ENCODE measurements at places on chromosomes 2 and 18.

DNA sequence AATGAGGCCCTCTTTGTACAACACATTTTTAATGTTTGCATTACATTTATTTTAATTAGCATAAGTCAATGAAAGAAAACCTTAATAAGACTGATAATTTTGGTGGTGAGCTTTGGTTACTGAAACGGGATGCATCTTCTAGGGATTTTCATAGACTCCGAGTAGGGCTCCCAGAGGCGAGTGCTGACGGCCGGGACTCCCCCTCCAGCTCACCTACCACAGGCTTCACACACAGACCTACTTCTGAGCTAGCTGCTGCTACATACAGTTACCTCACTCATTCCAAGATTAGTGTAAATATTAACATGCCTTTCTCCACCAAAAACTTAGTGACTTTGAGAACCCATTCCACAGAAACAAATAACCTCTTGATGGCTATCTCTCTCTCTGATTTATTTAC, 271.1 kb downstream of the GALR1 start:
- no peak for DNase-seq

DNA sequence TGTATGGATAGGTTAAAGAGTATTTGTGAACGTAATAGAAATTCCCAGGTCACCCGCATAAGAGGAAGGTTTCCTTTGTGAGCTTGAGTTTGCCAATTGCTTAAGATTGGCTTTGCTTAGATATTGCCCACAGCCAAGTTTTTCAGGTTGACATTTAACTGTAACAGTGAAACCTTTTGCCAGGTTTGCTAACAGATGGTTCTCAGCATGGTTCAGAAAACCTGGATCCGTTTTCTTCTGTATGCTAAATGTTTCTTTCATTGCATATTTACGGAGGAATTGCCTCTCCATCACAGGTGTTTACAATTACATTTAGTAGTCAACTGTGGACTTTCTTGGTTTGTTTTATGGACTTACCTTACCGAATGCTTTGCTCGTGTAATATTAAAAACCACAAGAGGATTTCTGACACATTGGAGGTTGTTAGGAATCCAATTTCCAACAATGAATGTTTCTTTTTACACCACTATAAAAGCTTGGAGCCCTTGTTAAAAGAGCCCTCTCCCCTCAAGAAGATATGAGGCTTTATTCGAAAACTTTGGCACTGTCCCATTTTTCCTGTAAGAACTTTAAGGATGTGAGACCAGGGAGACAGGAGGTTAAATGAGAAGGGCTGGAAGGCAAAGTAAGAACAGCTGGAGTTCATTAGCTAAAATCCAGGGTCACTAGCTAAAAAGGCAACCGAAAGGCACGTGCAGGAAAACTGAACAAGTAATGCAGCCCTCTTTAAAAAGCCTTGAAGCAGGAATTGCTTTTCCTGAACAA, 7.8 kb downstream of the CDK15 start:
- DNase-seq = no peak

DNA sequence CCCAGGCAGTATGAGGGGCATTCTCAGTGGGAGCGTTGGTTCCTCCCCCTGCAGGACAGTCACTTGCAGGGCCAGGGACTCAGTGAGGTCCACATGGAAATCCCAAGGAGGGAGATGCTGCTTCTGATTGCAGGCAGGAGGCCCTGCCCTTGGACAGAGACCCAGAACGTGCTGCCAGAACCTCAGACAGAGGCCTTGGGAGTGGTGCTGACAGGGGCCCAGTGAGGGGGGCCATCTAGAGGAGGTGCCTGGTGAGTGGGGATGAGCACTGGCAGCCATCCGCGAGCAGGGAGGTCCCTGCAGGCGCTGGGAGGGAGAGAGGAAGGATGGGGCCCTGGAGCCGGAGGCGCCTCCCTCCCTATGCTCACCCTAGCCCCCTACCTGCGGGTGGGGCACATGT, 133.1 kb downstream of the DYSF start:
- no peak for DNase-seq

- DNase-seq = no peak
These were observed 125.7 kb upstream of the LMAN1 start for GRCh38 chr18:59484561-59485328.

DNA sequence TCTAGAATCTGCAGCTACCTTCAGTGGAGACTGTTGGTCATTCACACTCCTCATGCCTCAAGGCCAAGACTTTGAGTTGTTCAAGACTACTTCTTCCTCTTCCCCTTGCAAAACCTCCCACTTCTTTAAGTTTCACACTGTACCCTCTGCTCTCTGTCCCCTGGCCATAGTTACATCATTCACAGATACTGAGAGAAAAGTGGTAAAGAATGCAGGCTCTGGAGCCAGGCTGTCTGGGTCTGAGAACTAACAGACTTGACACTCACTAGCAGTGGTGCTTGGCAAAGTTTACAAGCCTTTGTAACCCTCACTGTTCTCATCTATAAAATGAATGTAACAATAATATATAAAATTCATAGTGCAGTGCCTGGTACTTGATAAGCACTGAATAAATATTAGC, 61.8 kb downstream of the CDH20 start:
- DNase-seq = no peak

GRCh38 chr18:69992776-69993175, 45.1 kb upstream of the CD226 start:
- no peak for DNase-seq

GRCh38 chr2:6924924-6925409, 7.8 kb downstream of the RNF144A start:
- DNase-seq = no peak

- no peak for DNase-seq
These were observed 8.1 kb downstream of the SUPT7L start for GRCh38 chr2:27655155-27655951.

DNA sequence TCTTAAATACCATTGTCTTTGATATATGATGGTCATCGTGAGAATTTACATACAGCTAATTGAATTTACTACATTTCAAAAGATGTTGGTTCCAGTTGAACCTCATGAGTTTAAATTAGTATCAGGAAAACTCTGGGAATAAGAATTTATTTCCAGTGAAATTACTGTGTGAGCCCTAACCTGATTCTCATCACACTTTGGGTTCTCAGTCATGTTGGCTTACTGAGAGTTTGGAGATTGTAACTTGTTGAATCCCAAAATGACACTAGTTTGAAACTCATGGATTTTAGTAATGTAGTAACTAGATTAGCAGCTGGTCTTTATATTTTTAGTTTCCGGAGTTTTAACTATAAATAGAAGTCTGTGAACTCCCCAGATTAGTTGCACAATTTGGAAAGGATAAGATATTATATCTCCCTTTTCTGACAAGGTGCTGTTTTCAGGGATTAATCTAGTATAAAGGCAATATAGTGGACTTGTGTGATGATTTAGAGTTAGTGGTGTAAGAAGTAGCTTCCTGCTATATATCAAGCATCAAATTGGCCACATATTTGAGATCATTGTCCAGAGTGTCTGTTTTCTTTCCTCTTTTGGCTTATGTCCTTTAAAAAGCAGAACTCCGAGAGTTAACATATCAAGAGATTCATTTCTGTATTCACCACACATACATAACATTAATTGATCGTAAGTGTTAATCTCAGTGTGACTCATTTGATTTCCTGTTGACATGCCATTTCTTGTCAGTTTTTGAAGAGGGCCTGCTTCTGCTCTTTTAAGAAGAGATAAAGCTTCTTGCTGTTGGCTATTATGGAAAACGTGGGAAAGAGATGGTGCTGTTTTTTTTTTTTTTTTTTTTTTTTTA, 15.7 kb downstream of the NDUFV2 start:
- DNase-seq = no peak

GRCh38 chr2:763766-764525, 86.7 kb upstream of the TMEM18 start:
- no peak for DNase-seq

GRCh38 chr2:62724886-62725711, 19.6 kb downstream of the EHBP1 start:
- DNase-seq = no peak

Data from T1000 (cell line).